ENCODE measurements at places on chromosomes 3 and 15.

DNA sequence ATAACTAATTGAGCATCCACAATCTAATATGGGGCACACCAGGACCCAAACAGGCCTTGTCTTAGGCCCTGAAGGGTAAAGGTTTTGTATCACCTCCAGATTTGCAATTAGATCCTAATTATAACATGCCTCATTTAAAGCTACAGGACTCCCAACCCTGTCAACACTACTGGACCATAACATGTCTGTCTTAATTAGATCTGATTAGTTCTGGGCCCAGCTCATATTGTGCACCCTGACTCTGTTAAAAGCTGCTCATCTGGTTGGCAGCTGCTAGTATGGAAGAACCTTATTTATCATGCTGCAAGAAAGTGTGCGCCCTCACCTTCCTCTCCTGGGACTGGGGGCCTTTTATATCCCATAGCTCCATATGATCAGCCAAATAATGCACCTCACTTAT is 457.8 kb downstream of the ROBO1 start:
- DNase-seq, result no peak

DNA sequence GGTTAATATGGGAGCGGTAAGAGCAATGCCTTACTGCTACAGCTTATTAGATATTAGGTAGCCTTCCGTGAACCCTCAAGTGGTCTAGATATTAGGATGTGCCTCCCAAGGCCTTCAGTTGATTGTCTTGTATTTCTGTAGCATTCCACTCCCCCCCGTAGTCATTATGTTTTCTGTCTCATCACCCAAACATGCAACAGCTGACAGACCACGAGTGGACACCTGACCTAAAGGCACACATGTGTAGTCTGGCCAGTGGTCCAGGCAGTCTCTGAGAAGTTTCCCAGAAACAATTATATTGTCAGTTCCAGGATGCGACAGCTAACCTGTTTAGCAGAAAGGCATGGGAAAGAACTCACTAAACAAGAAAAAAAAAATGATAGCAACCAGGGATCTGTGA is 1000.9 kb downstream of the AGBL1 start:
- DNase-seq, result no peak

DNA sequence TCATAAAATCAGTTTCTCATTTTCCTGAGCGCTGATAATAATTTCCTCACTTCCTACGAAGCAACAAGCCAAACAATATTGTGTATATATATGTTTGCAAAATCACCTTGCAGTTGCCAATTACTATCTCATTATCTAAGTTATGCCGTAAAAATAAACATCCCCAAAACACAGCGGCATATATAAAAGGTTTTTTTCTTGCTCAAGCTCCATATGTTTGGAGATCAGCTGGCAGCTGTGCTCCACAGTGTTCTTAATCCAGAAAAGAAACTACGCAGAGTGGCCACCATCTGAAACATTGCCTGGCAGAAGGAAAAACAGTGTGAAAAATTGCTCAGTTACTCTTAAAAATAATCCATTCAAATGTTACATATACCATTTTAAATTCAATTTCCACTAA is 951.4 kb downstream of the PLOD2 start:
- DNase-seq, result no peak

GRCh38 chr3:37190667-37191066 is 16.3 kb upstream of the LRRFIP2 start:
- no peak for DNase-seq

DNA sequence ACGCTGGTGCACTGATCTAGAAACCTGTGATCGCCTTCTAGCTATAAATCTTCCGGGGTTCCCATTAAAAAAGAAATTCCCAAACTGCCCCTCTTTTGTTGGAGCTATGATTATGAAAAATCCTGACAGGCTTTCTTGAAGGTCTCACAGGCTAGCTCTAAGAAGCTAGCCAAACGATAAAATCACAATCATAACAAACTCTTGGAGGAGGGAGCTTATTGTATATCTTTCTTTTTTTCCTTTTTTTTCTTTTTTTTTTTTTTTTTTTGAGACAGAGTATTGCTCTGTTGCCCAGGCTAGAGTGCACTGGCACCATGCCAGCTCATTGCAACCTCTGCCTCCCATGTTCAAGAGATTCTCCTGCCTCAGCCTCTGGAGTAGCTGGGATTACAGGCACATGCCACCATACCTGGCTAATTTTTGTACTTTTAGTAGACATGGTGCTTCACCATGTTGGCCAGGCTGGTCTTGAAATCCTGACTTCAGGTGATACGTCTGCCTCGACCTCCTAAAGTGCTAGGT is 72.0 kb downstream of the MYO1E start:
- no peak for DNase-seq

- DNase-seq, result no peak
Measured at GRCh38 chr3:81497572-81498251, 263.7 kb downstream of the GBE1 start.

DNA sequence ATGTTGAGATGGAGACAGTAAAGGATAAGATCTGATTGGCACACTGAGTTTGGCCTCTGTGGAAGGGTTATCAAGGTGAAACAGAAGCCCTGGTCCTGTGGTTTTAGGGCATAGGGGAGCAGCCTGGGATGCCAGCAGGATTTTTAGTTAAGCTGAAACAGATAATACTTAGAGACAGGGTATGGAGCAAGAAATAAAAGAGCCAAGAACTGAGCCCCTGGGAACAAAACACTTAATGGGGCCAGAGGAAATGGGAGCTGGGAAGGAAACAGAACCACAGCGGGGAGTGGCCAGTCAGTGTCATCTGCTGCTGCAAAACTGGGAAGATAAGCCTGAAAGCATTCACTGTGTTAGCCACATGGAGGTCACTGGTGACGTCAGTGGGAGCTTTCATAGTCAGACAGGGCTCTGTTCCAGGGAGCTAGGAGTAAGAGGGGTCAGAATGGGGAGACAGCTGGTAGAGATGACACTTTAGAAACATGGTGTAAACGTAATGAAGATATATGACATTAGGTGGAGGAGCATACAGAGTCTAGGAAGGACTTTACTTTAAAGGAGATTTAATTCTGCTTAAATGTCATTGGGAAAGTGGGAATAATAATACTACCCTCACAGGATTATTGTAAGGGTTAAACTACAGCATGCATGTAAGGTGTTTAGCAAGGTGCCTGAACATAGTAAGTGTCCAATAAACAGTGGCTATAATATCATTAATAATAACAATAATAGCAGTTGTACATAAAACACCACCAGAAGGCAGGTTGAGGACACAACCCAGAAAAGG is 172.7 kb upstream of the CTNNB1 start:
- DNase-seq, result no peak

DNA sequence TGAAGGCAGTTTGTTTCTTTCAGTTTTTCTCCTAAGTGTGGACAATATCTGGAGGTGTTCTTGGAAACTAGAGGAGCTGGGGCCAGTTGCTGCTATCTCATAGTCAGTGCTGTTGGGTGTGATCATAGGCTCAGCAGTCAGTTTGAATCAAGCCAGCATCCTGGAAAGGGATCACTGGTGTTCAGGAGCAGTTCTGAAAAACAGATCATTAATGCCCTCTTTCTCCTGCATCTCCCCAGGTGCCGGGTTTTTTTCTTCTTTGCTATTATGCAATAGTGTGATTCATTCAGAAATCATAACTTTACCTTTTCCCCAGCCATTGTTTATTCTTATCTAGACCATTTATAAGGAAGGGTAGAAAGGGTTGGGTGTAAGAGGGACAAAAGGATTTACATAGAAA is 24.0 kb downstream of the LNP1 start:
- no peak for DNase-seq

- no peak for DNase-seq
Measured at GRCh38 chr3:53858096-53858741, 11.9 kb downstream of the IL17RB start.

DNA sequence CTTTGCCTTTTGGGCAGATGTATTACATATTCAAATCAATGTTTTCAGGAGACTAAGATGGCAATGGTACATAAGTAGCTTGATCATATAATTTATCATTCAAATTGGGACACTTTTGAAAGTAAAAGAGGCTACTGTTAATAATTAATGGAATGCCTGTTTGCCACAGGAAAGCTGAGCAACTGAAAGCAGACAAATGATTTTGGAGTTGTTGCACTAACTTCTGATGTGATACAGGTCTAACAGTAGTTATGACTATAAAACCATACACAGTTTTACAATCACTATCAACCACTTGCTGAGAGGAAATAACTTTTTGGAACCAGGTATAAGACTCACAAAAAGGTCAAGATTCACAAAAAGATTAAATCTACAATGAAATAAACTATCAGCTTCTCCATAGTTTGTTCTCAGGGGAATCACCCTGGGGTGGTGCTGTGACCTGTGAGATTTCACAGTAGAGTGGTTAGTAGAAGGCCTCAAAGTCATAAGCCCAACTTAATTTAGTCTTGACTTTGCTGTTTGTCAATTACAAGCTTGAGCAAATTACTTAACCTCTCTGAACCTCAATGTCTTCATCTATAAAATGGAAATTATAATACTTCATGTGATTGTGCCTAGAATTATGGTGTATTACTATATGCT is 42.7 kb downstream of the HHLA2 start:
- DNase-seq, result no peak

DNA sequence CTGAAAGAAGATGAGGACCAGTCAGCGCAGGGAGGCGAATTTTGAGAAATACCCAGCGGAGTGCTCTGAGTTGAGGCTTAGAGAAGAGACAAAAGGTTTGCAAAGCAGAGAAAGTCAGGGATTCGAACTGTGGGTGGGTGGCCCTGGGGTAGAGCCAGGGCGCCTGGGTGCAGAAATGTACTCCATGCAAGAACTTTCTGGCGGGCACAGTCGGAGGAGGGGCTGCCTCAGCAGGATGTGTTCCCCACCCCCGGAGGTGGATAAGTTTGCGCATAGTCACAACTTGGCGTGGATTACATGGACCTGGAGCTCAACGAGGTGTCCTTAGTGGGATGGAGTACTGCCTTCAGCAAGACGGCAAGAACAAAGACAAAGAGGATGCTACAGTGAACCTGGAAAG is 117.3 kb upstream of the ALDH1A3 start:
- no peak for DNase-seq

- no peak for DNase-seq
Measured at GRCh38 chr15:84033793-84034553, 201.6 kb upstream of the GOLGA6L4 start.

DNA sequence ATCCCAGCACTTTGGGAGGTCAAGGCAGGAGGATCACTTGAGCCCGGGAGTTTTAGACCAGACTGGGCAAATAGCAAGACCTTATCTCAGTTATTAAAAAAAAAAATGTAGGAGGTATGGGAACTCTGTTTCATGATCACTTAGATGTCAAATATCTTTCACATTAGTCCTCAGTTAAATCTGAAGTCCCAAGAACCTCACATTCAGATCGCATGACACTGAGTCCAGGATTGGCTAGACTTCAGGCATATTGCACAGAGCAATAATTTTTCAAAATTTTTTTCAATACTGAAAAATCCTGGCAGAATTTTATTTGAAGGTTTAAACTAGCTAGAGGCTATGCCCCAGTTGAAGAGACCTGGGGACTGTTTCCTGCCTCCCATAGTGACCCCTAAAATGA is 56.3 kb upstream of the ZNF148 start:
- DNase-seq, result no peak

DNA sequence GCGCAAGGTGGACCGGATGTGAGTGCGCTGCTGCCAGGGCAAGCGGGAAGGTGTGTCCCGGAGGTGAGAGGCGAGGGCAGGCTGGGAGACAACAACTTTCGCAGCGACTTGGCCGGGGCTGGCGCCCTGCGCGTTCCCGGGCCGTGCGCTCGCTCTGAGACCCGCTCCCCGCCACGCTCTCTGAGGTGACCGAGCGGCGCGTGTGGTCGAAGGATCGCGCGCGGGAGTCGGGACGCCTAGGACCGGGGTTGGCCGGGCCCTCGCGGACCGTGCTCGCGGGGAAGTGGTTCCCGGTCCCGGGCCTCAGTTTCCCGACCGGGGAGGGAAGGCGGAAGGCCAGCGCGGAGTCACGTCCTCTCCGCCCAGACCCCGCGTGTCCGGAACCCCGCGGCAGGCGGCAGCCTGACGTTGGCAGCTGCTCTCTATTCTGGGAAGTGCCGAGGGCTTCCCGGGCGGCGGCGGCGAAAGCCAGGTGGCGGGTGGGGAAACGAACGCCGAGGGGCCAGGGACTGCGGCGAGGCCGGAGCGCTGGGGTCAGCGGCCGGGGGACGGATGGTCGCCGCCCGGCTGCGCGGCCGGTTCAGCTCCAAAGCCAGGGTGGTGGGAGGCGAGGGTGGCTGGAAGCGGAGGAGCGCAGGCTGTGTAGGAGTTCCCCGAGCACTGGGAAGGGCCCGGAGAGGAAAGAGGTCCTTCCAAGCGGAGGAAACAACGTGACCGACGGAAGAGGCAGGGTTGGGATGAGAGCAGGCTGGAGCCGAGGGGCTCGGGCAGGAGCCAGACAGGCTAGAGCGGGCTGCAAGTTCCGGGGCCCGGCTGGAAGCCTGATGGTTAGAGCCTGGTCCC is 1.0 kb upstream of the IGF2BP2 start:
- no peak for DNase-seq

- DNase-seq, result no peak
Measured at GRCh38 chr3:115436767-115437301, 186.5 kb upstream of the GAP43 start.

DNA sequence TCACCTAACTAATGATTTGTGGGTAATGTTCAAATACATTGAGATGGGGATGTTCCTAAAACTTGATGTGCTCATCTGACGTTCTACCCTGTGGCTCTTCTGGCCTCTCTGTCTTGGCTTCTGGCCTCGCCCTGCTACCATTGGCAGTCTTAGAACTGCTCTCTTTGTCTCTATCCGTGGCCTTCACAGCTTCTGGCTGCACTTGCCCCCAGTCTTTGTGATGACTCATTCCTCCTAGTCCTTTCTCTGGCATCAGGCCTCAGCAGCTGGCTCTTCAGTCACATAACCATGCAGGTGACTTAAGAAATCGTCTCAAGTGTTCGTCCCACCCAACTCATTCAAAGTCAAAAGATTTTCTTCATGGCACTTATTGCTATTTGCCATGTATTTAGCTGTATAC is 188.1 kb downstream of the BBX start:
- DNase-seq, result no peak

DNA sequence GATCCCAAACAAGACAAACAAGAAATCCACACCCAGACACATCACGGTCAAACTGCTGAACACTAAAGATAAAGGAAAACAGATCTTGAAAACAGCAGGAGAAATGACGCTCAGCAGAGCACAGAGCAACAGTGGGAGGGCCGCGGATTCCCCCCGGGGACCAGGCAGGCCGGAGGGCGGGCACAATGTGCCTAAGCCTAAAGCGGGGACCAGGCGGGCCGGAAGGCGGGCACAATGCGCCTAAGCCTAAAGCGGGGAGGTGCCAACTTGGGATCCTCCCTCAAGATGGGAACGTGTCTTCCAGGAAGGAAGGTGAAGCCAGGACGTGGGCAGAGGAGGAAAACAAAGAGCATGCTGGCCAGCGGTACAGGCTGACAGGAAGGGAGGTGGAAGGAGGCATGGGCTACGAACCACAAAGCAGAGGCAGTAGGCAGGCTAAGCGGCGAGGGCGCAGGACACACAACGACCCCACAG is 31.1 kb downstream of the CYFIP1 start:
- no peak for DNase-seq

GRCh38 chr3:176631165-176631564 is 566.1 kb downstream of the TBL1XR1 start:
- DNase-seq, result no peak

DNA sequence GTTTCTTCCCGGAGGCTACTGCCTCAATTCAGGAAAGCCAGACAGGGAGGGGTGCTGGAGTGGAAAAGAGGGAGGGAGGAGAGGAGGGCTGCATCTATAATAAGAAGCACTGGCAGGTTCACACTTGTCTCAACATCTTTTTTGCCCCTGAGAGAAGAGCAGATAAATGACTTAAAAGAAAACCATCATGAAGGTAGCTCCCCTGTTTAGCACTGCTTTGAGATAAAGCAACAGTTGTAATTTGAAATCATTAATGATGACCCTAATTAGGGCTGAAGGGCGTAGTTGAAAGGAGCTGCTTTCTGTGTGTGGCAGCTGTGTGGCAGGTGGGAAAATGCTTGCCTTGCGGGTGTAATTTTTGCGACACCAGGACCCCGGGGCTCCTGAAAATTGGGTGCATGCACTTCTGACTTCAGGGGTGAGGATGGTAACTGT is 222.8 kb upstream of the IL12A start:
- DNase-seq, result no peak
